ENCODE measurements at places on chromosomes 4 and X. TPM values are rescaled to one million over a fixed set of nuclear protein-coding genes. Genes with fewer than 3 reads are reported as not detected.

Gene FAM9A
- total RNA-seq = not detected

Gene RAI2
- total RNA-seq = 0.12 TPM

Gene TMEM144
- total RNA-seq = 3.1 TPM

Gene CXorf65
- total RNA-seq = not detected

Gene ANXA10
- 4.2 TPM for total RNA-seq

Gene ARX
- total RNA-seq = 0.30 TPM

Gene L1CAM
- total RNA-seq = 26.8 TPM

Gene RAB33B
- total RNA-seq = 2.2 TPM

Gene SLC9B1
- not detected for total RNA-seq

Gene MAGEA6
- total RNA-seq = 12.0 TPM

Gene DUSP21
- total RNA-seq = not detected

Gene SORBS2
- total RNA-seq = 0.31 TPM

Gene DDIT4L
- 0.55 TPM for total RNA-seq

Gene TMLHE
- total RNA-seq = 10.7 TPM

Gene NSD2
- total RNA-seq = 42.6 TPM

Gene BTC
- total RNA-seq = 1.4 TPM

Gene FSTL5
- total RNA-seq = 0.02 TPM
